Smooth muscle cell of trachea (primary cell): ENCODE measurements at places on chromosomes 11 and 22. TPM values are rescaled to one million over a fixed set of nuclear protein-coding genes. Genes with fewer than 3 reads are reported as not detected.

TBX10 gene
- total RNA-seq, result not detected in 2 replicates

CHRNA10 gene
- total RNA-seq, result 0.29 and 0.50 TPM in 2 replicates

SPI1 gene
- not detected in 2 replicates for total RNA-seq

NRGN gene
- total RNA-seq, result 0.50 and 0.58 TPM in 2 replicates

KRTAP5-9 gene
- not detected in 2 replicates for total RNA-seq
